Brain pericyte (primary cell): ENCODE measurements at places on chromosomes 5 and 9.

DNA sequence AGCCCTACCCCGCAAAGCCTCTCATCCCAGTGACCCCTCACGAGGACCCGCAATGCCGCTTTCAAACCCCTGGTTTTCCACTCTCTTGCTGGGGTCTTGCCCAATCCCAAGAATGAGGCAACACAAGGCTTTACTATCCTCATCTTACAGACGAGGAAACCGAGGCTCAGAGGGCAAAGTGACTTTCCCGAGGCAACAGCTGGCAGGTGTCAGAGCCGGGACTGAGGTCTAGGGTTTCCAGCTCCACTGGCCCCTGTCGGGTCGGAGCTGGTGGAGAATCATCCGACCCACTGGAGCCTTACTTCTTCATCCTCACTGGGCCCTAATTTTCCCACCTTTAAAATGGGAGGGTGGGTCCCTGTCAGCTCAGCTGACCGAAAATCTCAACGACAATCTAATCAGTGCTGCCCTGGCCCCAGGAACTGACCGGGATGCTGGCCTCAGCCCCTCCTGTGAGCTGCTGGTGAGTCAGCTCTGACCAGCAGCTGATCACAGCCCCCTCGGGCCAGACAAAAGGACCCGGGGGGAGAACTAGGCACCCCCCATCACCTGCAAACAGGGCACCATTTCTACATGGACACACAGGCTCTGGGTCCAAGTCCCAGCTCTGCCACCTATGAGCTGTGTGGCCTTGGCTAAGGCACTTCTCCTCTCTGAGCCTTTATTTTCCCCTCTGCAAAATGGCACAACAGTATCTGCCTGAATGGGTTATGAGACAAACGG is 72.7 kb upstream of the STXBP1 start:
- DNase-seq = no peak

GRCh38 chr5:124173386-124173785 is 573.1 kb downstream of the ZNF608 start:
- no peak for DNase-seq

DNA sequence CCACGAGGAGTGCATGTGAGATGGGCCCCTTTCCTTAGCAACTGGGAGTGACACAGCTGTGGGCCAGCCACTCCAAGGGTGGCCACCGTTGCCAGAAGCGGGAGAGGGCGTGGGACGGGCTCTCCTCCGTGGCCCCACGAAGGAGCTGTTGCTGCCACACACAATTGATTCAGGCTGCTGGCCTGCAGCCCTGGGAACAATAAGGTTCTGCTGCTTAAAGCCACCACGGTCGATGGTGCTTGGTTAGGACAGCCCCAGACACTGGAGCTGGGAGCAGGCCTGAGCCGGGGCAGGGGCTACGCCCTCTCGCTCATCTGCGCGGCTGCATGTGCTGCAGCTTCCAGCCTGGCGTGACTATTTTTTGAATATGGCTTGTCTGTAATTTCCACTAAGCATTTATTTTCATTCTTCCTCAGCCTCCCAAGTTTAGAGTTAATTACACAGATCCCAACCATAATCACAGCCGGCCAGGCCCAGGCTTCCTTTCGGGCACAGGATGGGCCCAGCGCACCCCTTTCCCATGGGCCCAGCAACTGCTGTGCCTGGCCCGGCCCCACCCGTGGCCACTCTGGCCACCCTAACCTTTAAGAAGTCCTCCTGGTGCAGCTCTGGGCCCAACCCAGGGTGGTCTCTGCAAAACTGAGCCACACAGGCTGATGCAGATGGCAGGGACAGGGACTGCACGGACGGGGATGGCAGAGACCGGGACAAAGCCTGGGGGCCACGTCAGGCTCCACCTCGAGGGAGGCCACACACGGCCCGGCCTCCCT is 49.7 kb downstream of the VAV2 start:
- DNase-seq = no peak

GRCh38 chr5:132363431-132364112 is 5.9 kb upstream of the SLC22A5 start:
- DNase-seq = no peak

GRCh38 chr5:134662971-134663370 is 14.4 kb downstream of the SEC24A start:
- DNase-seq = no peak

GRCh38 chr5:97434021-97434420 is 251.0 kb upstream of the RIOK2 start:
- DNase-seq = no peak

DNA sequence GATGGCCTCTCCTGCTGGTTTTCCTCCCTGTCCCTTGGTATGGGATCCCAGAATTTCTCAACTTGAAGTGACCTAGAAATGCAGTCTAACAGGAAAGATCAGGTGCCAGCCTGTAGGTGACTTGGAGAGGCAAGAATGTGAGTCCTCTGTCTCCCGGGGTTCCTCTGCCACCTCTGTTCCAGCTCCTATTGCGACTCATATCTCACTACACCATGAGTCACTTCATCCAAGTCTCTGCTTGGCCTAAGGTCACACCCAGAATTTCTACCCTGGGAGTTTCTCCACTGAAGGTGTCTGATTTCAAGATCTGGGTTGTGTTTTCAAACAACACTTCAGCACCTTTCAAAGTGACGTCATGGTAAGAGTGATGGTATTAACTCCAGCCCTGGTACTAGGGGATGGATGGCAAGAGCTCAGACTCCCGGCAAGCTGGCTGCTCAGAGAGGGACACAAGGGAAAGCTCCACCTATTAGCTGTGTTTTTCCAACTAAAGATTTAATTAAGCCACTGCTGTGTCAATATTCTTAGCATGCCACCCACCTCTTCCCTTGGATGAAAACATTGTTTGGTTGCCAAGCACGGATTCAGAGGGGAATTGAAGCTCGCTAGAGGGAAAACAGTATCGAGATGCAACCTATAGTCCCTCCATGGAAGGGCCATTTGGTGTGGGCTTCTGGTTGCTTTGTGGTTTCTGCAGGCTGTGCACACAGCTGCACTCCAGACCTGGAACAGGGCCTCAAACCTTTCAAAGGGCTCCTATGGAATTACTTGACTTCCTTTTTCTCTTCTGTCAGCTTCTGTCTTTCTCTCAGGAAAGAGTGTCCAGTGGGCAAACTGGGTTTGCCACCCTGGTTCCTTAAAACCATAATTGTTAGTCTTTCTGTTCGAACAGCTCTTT is 205.7 kb downstream of the GAS1 start:
- DNase-seq = no peak

DNA sequence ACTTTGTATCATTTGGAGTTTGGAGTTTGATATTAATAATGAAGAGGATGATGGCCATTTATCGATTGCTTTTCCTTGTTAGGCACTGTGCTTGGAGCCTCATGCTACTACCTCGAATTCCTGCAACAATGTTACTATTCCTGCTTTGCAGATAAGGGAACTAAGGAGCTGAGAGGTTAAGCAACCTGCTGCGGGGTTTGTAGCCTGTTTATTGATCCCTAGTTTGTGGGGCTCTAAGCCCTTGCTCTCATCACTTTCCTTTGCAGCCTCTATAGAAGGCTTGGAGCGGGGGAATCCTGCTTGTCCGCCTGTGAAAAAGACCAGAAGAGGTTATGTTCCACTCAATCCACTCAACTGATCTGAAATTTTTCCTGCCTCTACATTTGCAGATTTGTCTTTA is 15.8 kb downstream of the ARHGEF28 start:
- no peak for DNase-seq

DNA sequence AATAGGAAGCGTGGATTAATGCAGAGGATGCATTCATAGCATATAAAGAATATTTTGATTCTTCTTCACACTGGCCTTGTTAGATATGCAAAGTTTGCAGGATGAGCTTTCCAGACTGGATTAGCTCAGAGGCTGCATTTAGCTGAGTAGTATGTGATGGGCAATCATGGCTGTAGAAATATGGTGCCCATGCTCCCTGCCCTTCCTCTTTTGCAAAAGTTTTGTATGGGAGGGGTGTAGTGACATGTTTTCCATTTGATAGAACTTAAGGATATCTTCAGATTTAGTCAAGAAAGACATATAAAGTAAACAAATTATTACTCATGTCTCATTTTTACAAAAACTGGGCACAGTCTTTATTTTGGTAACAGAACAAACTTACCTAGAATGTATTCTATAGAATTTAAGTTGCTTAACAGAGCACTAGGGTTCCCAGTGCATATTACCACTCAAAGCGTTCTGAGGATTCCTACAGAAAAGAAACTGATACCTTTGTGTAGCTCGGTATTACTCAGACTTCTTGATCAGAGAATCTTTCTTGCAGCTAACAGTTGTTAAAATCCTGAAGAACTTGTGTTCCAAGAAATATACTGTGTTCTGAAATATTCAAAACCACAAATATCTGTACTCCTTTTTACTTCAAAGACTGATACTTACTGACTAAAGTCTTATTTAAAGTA is 9.8 kb downstream of the GTF3C4 start:
- no peak for DNase-seq

DNA sequence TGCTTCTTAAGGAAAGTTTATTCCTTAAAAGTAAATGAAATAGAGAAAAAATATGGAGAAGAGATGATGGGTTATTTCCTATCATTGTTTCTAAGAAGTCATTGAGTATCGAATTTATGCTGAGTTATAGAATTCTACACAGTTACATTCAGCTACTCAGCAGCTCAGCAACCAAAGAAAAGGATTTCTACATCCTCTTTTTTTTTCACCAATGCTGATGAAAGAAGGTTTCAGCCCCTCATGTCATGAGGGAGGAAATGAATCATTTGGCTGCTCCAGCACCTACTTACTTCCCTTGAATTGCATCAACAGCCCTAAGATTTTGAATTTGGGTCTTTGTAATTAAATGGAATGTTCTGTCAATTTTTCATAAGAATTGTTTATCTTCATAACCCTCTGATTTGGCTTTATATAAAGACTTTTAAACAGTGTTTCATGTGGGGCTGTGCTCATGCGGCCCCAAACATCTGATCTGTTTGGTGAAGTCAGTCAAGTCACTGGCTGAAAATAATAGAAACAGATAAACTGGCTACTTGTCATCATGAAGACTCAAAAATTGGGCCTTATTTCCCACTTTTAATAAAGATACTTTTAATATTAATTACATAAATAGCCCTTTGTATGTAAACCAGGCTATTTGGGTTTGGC is 18.5 kb upstream of the SNX2 start:
- no peak for DNase-seq

DNA sequence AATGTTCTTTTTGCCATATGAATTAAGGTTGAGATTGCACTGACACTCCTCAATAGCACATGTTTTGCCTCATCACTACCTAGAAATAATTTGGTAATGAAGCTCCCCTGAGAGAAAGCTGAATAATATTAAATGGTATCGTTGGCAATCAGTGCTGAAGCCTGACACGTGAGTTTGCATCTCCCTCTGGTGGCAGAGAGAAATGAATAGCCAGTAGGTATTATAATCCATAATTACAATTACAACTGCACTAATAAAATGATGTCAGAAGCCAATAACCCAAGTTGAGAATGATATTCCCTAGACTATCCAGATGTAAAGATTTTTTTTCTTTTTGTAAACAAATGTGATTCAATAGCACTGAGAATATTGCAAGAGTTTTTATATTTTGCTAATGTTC is 700.3 kb downstream of the PTPRD start:
- no peak for DNase-seq

GRCh38 chr9:33225319-33226147 is 14.4 kb upstream of the SPINK4 start:
- DNase-seq = peak; percentile 36

DNA sequence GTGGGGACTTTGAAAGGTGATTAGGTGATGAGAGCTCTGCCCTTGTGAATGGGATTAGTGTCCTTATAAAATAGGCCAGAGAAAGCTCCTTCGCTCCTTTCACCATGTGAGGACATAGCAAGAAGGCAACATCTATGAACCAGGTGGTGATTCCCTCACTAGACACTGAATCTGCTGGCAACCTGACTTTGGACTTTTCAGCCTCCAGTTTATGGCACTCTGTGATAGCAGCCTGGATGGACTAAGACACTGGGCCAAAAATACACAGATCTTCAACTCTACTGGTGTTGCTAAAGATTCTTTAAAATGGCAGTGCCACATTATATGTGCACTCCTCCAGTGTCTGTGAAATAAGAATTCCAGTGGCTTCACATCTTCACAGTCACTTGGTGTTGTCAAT is 41.2 kb upstream of the COL15A1 start:
- no peak for DNase-seq

- no peak for DNase-seq
Measured at GRCh38 chr9:124697326-124698200, 73.5 kb downstream of the NR6A1 start.

DNA sequence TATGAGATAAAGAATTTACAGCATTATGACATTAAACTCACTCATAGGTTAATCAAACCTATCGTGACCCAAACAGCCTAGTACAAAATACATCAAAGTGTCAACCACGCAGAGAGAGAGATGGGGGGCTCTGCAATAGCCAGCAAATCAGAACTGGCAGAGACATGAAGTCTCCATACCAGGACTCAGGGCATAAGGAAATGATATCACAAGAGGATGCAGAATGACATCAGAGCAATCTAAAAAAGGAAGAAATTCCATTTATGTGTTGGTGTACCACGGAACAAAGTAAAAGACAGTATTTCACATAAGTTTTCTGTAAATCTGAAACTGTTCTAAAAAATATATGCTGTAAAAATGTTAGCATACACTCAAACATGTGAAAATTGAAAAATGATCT is 24.6 kb downstream of the BICD2 start:
- DNase-seq = no peak

DNA sequence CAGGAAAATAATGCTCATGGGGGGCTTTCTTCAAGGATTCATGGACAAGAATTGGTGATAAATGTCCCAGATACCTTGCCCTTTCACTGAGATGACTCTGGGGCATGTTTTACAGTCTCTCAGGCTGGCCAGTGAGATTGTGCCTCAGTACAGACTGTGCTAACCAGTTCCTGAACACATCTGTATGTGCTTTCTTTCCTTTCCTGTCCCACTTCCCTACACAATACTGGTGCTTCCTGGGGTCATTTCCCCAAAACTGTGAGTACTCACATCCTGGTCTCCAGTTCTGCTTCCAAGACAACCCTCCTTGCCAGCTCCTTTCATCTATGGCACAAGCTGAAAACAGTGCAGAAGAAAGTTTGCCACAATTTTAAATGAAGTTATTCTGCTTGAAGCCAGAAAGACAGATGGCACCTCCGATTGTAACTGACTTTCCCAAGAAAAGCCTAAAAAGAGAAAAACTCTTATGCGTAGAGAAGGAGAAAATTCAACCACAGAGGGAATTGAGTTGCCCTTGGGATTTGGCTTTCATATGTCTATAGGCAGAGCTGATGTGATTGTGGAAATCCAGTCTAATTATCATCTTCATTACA is 134.7 kb downstream of the DRD1 start:
- no peak for DNase-seq

DNA sequence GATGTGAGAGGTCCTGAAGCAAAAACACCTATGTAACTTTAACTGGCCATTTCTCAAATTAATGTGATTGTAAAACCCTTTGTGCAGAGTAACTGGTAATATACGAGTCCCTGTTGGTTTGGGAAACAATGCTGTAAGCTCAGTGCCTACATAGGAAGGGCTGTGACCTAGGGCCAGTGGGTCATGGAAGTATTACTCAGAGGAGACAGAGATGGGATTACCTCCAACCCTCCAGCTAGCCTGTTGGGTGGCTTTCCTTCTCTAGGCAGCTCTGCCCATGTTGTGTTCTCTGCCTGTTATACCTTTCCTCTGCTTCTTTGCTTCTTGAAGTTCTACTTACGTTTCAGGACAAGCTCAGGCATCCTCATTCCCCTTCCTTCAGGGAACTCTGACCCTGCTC is 294.8 kb upstream of the RFX3 start:
- DNase-seq = no peak
